ACHN (cell line): ENCODE measurements at places on chromosomes 2 and 18.

GRCh38 chr18:61080954-61081528, 252.2 kb upstream of the CDH20 start:
- no peak for DNase-seq

DNA sequence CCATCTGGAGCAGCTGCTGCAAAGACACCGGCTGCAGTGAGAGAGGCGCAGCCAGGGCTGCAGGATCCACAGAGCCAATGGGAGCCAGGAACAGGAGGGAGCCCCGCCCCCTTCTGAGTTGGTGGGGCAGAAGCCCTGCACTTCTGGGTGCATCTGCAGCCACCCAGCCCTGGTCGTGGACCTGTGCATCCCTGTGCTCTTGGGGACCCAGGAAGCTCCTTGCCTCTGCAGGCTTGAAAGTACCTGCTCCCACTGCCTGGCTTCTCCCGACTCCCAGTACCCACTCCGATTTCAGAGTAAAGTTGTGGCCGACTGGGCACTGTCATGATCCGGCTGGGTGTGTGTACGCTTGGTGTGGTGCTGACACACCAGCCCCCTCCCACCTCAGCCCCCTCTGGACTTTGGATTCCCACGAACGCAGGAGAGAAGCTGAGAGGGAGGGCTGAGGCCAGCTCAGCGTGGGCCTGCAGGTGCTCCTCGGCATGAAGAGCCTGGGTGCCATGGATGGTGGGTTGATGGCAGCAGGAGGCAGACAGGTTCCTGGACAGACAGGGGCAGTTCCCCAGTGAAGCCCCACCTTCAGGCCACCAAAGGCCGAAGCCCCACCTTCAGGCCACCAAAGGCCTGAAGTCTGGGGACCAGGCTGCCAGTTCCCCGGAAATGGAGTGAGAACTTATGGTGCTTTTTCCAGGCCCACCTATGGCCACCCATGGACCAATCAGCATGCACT, 34.9 kb downstream of the LRRTM4 start:
- DNase-seq, result no peak

GRCh38 chr18:74916773-74917393, 292.1 kb downstream of the PTGR3 start:
- DNase-seq, result no peak

DNA sequence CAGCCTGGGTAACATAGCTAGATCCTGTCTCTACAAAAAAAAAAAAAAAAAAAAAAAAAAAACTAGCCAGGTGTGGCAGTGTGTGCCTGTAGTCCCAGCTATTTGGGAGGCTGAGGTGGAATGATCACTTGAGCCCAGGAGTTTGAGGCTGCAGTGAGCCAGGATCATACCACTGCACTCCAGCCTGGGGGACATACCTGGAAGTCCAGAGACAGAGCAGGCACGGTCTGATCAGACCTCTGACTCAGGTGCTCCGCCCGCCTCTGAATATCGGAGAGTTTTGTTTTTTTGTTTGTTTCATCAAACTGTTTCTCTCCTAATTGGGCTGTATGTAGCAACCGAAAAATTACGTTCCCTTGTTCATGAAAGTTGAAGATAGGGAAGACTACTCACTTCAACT, 49.2 kb downstream of the RASGRP3 start:
- DNase-seq, result no peak

GRCh38 chr18:28163201-28163775, 13.6 kb downstream of the CDH2 start:
- no peak for DNase-seq

- no peak for DNase-seq
Observed at GRCh38 chr2:14626873-14627272, 5.6 kb upstream of the LRATD1 start.

DNA sequence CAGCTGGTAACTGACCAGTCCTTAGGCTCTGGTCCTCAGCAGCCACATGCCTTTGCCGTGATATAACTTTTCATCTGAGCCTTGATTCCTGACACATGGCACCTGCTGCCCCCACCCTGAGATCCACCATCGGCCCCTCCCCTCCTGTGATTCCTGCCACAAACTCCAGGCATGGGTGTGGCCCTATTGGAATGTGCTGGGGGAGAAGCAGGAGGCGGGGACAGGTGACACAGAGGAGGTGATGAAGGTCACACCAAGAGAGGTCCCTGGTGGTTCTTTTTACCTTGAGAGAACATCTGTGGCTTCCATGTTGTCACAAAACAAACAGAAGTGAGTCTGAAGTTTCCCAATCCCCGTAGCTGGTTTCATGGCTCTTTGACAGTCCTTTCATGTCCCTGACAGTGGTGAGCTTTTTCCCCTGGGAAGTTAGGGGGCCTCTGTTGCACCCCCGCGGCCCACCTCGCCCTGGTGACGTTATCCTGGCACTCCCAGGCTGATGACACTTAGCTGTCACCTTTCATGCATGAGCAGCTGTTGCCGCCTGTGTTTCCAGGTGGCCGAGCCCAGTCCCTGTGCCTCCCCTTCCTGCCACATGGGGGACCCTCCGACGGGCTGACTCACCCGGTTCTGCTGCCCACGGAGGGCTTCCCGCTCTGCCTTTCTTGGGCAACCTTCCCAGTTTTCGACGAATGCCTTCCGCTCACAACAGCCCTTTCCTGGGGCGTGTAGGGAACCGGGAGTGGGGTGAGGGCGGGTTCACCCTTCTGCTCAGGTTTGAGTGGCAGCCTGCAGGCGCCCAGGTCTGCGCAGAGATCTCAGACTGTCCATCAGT, 66.3 kb upstream of the GLI2 start:
- DNase-seq, result peak; percentile 38

- no peak for DNase-seq
Observed at GRCh38 chr2:168534926-168535325, 78.9 kb downstream of the CERS6 start.

- DNase-seq, result no peak
Observed at GRCh38 chr2:239285932-239286230, 114.9 kb downstream of the HDAC4 start.

GRCh38 chr2:106575955-106576354, 88.8 kb downstream of the CD8B2 start:
- DNase-seq, result no peak

DNA sequence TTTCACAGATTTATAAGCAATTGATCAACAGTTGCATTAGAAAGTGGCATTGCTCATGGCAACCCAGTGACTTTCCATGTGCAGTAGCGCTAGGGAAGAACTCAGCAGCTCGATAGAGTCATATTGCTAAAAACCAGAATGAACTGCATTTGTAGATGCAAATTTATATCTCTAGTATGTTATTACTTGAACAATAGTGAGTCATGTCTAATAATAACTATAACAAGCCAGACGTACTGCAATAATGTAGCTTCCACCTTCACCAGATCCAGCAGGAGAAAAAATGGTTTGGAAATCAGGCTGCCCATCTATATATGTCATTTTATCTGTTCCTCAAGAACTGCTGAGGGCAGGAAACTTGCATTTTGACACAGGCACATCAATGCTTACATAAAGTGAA, 66.5 kb upstream of the FIGN start:
- no peak for DNase-seq

DNA sequence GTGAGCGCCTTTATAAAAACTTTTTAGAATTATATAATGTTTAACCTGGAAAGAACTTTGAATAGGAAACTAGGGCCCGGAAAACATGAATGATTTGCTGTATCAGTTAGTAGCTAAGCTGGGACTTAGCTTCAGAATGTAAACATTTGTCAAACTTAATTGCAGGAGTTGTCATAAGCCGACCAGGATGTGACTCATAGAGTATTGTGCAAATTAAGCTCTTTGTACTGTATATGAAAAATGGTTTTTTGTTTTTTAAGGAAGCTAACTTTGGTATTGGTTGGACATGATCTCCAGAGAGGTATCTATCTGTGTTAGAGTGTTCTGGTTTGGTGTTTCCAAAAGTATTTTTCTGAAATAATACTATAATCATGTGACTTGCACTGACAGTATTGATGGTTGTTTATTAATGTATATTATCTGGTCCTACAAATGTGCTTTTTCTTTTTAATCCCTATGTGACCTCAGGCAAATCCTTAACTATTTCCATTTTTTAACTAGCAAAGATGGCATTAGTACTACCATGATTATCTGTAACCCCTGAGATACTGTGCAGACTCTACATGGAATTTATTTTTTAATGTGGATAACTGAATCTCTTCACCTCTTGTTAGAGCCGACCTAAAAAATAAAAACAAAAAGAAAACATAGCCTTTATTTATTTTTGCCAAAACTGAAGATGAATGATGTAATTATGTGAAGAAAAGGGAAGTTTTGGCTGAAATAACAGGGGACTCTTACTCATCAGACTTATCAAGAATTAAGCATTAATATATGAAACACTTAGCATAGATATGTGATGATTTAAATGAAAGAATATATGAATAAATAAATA, 11.7 kb downstream of the YIPF4 start:
- no peak for DNase-seq

DNA sequence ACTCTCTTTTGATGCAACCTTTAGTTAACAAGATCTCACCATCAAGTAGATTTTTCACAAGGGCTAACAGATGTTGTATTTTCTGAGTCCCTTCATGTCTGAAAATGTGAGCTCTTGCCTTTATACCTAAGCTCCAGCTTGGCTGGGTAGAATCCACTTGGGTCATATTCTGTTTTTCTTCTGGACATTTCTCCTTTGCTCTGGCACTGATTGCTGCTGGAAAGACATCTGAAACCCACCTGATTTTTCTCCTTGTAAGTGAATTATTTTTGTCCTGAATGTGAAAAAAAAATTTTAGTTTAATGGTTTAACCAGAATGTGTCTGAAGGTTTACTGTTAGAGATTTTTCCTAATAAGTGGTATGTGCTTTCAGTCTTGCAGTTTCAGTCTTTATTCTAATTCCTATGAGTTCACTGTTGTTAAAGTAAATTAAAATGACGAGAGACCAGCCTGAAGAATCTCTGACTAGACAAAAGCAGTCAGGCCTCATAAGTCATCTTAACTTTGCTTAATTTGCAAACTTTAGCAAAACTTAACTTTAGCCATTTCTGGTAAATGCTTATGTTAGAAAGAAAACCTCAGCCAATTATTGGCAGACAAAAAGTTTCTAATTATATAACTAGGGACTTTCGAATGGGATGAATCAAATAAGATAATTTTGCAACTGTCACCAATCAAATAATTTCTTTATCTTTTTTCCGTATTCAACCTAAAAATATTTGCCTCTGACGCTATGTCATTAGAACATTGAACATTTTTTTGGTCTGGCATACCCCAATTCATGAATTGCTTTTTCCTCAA, 70.8 kb downstream of the ACAA2 start:
- DNase-seq, result no peak

DNA sequence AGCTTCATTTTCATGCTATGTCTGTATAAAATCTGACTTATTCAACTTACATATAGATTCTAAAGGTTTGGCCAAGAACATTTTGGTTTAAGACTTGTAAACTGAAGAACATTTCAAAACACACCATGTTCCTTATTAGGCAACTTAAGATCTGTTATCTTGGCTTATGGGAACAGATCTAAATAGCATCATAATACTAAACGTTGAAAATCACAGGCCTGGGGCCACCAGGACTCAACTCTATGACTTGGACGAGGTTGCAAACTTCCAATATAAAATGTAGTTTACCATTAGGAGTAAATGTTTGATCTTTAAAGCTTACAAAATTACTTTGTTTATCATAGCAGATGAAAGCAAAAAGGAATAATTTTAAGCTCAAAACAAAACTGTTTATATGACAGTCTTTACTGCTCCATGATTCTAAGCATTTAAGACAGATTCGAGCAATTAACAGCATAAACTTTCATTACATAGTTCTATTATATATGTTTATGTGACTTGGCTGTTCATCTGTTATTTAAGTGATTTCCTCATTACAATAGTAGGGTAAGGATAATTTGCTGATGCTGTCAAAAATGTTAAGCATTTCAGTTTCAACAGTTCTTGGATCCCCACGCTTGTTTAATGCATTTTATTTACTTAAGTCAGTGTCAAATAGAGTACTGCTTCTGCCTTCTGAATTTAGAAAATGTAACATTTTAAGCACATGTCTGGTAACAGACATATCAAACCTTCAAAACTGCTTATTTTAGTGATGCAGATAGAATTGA, 8.3 kb downstream of the TCF4 start:
- no peak for DNase-seq

GRCh38 chr2:164155558-164155957, 419.8 kb upstream of the FIGN start:
- DNase-seq, result no peak

DNA sequence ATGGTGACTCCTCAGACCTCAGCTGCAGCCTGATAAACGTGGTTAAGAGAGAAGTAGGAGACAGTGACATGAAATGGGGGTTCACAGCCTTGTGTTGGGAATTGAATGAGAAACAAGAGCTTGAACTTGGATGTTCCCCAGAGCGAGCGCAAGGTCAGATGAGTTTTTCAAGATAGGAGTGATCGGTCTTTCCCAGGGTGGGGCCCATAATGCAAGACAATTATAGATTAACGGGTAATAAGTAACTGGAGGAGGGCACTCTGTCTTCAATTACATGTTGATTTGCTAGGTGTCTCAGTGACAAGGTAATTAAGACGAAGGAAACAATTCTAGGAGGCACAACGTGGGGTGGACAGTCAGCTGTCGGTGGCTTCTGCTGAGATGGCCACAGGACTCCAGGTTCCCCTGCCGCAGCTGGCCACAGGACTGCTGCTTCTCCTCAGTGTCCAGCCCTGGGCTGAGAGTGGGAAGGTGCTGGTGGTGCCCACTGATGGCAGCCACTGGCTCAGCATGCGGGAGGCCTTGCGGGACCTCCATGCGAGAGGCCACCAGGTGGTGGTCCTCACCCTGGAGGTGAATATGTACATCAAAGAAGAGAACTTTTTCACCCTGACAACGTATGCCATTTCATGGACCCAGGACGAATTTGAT, at the start of gene UGT1A5:
Gene UGT1A5 (plus strand): TSS at position 297 of the 651 bp plus-strand sequence. CDS start 85 bp downstream, at position 382.
- DNase-seq, result no peak
